Ascending aorta (tissue), 2 donors: ENCODE measurements at places on chromosomes 11 and 22.

GRCh38 chr22:45376703-45377102 is 36.7 kb downstream of the SMC1B start:
- no peak overlapping the region for H3K27ac ChIP-seq
- no peaks in the 10 kb centered on the region for H3K4me1 ChIP-seq
- no peaks in the 10 kb centered on the region for H3K36me3 ChIP-seq
- DNase-seq, result no peak
- no peak overlapping the region for H3K4me3 ChIP-seq

DNA sequence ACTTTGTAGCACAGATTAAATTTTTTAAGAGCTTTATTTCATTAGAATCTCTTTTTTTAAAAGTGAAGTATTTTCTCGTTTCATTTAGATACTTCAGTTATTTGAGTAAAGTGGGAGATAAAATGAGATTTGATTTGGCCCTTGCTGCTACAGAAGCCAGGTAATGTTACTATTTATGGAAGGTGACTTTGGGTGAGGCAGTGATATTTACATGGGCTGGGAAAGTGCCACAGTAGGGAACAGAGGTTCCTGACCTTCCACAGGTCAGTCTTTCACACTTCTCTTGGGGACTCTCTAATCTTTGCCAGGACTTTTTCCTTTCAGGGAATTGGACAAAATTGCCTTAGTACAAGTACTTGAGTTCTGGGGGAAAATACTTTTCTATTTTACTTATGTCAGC is 20.4 kb downstream of the CTR9 start:
- DNase-seq, result no peak
- no peak overlapping the region for H3K27ac ChIP-seq
- no peaks in the 10 kb centered on the region for H3K4me1 ChIP-seq
- no peaks in the 10 kb centered on the region for H3K27me3 ChIP-seq
- peaks cover 54% of the 10 kb centered on the region for H3K36me3 ChIP-seq
- H3K4me3 ChIP-seq, result no peak overlapping the region

DNA sequence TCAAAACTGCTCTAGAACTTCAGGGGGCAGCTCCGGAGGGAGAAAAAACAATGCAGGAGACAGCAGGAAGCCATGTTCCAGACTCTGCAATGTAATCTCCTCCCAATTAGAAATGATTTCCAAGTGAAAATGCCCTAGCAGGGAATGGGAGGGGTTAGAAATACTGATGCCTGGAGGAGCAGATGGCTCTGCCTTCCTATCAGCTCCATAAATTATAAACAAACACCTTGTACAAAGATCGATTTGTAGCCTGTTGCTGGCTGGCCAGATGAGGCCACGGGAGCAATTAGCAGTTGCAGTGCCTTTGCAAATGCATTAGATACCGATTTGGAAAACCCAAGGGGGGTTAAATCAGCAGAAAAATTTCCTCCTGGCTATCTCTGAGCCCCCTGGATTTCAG is 46.6 kb upstream of the CHRM4 start:
- no peak overlapping the region for H3K4me3 ChIP-seq
- no peak for DNase-seq
- H3K4me1 ChIP-seq, result no peaks in the 10 kb centered on the region

DNA sequence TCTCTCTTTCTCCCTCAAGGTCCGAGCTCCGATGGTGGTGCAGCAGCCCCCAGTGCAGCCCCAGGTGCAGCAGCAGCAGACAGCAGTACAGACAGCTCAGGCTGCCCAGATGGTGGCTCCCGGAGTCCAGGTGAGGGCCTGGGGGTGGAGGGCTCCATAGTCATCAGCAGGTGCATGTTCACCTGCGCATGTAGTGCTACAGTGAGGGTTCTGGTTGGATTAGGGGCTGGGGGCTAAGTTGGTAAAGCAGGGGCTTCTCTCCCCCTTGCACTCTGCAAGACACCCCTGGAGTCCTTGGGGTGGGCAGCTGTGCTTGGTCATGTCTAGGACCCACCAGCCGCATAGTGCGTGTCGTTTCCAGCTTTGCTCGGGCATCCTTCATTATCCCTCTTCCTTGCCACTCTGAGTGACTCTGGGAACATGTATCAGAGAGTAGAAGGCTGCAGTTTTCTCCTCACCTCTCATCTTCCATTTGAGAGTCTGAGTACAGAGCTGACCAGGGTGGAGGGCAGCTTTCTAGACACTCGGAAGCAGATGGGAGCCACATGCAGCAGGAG is 61.2 kb downstream of the MED15 start:
- H3K4me3 ChIP-seq, result no peak overlapping the region
- H3K27ac ChIP-seq, result peak overlapping the region; percentile 72
- peaks cover 63% of the 10 kb centered on the region for H3K36me3 ChIP-seq
- DNase-seq, result no peak
- H3K27me3 ChIP-seq, result no peaks in the 10 kb centered on the region
- H3K4me1 ChIP-seq, result peaks cover 20% of the 10 kb centered on the region

DNA sequence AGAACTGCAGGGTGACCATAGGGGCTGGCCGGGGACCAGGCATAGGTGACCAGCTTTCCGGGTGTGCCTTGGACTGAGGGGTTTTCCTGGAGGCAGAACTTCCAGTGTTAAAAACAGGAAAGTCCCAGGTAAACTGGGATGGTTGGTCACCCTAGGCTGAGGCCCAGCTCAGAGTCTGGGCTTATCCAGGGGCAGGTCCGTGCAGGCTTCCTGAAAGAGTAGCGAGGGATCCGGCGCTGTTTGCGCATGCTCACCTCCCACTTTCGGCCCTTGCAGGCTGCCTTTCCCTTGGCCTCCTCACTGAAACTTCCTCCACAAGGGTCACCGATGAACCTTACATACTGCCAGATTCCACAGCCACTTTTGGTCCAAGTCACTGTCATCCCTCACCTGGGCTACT is 119.8 kb upstream of the PLET1 start:
- H3K27ac ChIP-seq, result no peak overlapping the region
- no peak for DNase-seq
- no peaks in the 10 kb centered on the region for H3K27me3 ChIP-seq
- no peaks in the 10 kb centered on the region for H3K36me3 ChIP-seq

DNA sequence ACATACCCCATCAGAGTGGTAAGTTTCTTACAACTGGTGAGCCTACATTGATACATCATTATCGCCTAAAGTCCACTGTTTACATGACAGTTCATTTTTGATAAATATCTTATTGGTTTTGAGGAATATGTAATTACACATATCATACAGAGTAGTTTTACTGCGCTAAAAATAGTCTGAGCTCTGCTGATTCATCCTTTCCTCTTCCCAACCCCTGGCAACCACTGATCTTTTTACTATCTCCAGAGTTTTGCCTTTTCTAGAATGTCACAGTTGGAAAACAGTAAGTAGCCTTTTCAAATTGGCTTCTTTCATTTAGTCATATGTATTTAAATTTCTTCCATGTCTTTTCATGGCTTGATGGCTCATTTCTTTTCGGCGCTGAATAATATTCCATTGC is 112.8 kb downstream of the LARGE1 start:
- H3K27me3 ChIP-seq, result no peaks in the 10 kb centered on the region
- no peaks in the 10 kb centered on the region for H3K36me3 ChIP-seq
- no peak overlapping the region for H3K4me3 ChIP-seq

- H3K4me1 ChIP-seq, result no peaks in the 10 kb centered on the region
- no peaks in the 10 kb centered on the region for H3K36me3 ChIP-seq
- H3K27me3 ChIP-seq, result no peaks in the 10 kb centered on the region
- DNase-seq, result no peak
These were observed 11.4 kb downstream of the DAGLA start for GRCh38 chr11:61691380-61692156.

GRCh38 chr22:49269371-49269770 is 558.3 kb downstream of the BRD1 start:
- no peak overlapping the region for H3K4me3 ChIP-seq
- no peaks in the 10 kb centered on the region for H3K36me3 ChIP-seq
- no peak for DNase-seq
- no peaks in the 10 kb centered on the region for H3K27me3 ChIP-seq

- no peaks in the 10 kb centered on the region for H3K4me1 ChIP-seq
- H3K36me3 ChIP-seq, result no peaks in the 10 kb centered on the region
- H3K4me3 ChIP-seq, result no peak overlapping the region
- no peak for DNase-seq
- H3K27ac ChIP-seq, result no peak overlapping the region
- peaks cover 2% of the 10 kb centered on the region for H3K27me3 ChIP-seq
These were observed 106.2 kb upstream of the TBCEL start for GRCh38 chr11:120917559-120918239.
